Lung (tissue), 17 donors: ENCODE measurements at places on chromosomes 2 and 18. TPM values are rescaled to one million over a fixed set of nuclear protein-coding genes. Genes with fewer than 3 reads are reported as not detected.

The TUBA4B gene
- total RNA-seq = 5.7 TPM

The ANKRD30BL gene
- not detected for total RNA-seq

The CCDC121 gene
- total RNA-seq = 12.8 TPM

The RAD51AP2 gene
- total RNA-seq = 0.46 TPM

The CCDC141 gene
- 25.7 TPM for total RNA-seq

The GPR35 gene
- 4.4 TPM for total RNA-seq

The ABCB6 gene
- 40.4 TPM for total RNA-seq

The RPRM gene
- total RNA-seq = 1.5 TPM

The PEX13 gene
- 45.1 TPM for total RNA-seq

The CDH19 gene
- total RNA-seq = 1.2 TPM

The TDRD15 gene
- not detected for total RNA-seq

The IL18RAP gene
- 10.9 TPM for total RNA-seq

The PROKR1 gene
- total RNA-seq = not detected

The SERPINB13 gene
- total RNA-seq = not detected

The LAMA1 gene
- 2.8 TPM for total RNA-seq

The HDAC4 gene
- 29.2 TPM for total RNA-seq

The IL36G gene
- total RNA-seq = 0.26 TPM

The MROH2A gene
- total RNA-seq = not detected

The GKN1 gene
- not detected for total RNA-seq

The OTOF gene
- not detected for total RNA-seq

The RNF181 gene
- 105 TPM for total RNA-seq

The AKAIN1 gene
- not detected for total RNA-seq

The REL gene
- total RNA-seq = 37.0 TPM

The GREB1L gene
- 1.2 TPM for total RNA-seq

The QPCT gene
- 5.8 TPM for total RNA-seq

The ARMC9 gene
- 28.6 TPM for total RNA-seq

The DPP10 gene
- total RNA-seq = 5.0 TPM

The CGREF1 gene
- total RNA-seq = 0.89 TPM

The UPP2 gene
- not detected for total RNA-seq
